HCT116 (cell line): ENCODE measurements at places on chromosomes 4 and X. TPM values are rescaled to one million over a fixed set of nuclear protein-coding genes. Genes with fewer than 3 reads are reported as not detected.
A peak's percentile ranks its signal among the peaks of the same experiment; 100 is the strongest.

RBMX2 gene
- 18.9 TPM for total RNA-seq

STPG2 gene
- not detected for total RNA-seq

TEX13C gene
- total RNA-seq = not detected

FAM47B gene
- total RNA-seq = not detected

STOX2 gene
- total RNA-seq = 6.3 TPM

- no peak for DNase-seq
Observed at GRCh38 chr4:112069110-112069509, 76.1 kb upstream of the FAM241A start.

DNA sequence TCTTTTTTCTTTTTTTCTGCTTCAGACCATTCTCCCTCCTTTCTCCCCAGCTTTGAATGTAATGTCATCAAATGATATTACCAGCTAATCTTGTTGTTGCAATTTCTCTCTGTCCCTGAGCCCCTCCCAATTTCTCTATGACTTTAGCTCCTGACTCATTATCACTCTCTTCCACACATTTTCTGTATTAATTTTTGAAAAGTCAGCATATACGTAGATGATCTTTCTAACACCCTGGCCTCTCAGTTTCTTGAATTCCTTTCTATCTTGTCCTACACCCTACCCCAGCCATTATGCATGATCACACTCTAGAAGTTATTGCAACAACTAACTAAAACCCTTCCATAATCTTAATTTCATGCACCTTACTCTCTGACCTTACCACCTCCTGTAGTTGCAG lies 13.1 kb upstream of the TRPC3 start:
- DNase-seq = no peak

DNA sequence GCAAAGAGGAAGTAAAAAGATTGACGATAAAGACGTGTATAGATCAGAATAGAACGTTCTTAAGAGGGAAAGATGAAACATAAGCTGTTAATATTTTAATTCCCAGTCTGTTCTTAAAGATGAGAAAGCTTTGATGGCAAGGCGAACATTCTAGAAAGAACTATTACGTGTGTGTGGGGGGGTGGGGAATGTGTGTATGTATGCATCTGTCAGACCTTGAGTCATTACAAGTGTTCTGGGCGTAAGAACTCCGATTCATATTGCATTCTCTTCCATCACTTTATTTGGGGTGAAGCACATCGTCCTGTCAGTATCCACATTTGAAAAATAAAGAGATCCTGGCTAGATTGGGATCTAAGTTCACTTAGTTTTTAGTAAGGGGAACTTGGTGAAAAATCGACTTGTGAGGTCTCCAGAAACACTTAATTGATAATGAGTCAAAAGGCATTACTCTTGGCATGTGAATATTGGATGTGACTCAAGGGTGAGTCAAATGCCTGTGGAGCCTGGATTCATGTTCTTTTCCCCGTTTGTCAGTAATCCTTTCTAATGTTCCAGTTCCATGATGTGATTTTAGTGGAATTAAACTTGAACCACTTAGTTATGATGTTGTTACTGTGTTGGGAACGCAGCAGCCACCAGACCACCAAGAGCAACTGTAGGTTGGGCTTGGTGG lies 3.1 kb downstream of the SMS start:
- peak; percentile 64 for DNase-seq

- DNase-seq = peak; percentile 10
Observed at GRCh38 chrX:48972220-48973164, 848 bp upstream of the KCND1 start.

DNA sequence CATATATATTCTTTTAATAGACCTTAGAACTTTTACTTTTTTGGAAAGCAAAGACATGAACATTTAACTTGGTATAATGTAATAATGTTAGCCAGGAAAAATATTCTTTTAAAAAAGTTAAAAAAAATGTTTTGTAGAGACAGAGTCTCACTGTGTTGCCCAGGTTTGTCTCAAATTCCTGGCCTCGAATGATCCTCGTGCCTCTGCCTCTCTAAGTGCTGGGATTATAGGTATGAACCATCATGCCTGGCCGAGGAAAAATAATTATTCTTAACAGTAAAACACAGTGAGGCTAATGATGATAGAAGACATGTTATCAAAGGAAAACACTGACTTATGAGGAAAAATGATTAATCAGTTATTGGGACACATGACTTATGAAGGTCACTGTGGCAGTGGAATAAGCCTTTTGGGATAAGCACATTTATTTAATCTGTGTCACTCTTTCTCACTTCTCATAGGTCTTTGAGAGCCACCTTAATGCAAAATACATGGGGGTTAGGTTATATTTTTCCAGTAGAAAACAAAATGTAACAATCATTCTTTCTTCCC lies 6.0 kb upstream of the BMP2K start:
- DNase-seq = no peak

- DNase-seq = no peak
Observed at GRCh38 chrX:20260885-20261284, 5.8 kb downstream of the RPS6KA3 start.

DNA sequence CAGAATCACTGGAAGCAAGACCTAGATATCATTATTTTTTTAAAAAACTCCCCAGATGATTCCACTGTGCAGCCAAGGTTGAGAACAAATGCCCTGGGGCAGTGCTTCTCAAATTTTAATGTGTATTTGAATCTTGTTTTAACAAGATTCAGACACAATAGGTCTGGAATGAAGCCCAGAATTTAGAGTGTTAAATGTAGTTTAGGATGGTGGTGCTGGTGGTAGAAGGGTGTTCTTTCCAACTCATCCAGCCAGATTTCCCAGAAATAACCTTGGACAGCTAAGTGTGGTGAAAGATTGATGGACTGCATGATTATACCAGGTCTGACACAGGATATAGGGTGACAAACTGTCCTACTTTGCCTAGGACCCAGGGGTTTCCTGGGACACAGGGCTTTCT lies 120.1 kb upstream of the MED14 start:
- no peak for DNase-seq

- DNase-seq = no peak
Observed at GRCh38 chr4:135601351-135601750, 1399.8 kb upstream of the PABPC4L start.

- no peak for DNase-seq
Observed at GRCh38 chr4:152689615-152690501, 10.1 kb upstream of the TMEM154 start.

- no peak for DNase-seq
Observed at GRCh38 chr4:2261853-2262144, at the start of gene MXD4. MXD4 (minus strand) TSS chr4:2262109; CDS start chr4:2261980, 129 bp downstream.
